ENCODE measurements at places on chromosomes 4 and X.
A peak's percentile ranks its signal among the peaks of the same experiment; 100 is the strongest.

DNA sequence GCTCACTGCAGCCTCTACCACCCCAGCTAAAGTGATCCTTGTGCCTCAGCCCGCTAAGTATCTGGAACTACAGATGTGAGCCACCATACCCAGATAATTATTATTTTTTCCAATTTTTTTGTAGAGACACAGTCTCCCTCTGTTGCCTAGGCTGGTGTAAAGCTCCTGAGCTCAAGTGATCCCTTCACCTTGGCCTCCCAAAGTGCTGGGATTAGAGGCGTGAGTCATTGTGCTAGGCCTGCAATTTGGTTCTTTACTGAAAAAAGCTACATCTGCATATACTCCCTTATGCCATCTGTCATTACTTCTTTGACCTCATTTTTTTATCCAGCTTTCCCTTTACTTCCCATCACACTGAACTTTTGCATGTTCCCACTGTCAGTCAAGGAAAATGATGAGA, 2012.4 kb upstream of the IGFBP7 start:
- DNase-seq = no peak

DNA sequence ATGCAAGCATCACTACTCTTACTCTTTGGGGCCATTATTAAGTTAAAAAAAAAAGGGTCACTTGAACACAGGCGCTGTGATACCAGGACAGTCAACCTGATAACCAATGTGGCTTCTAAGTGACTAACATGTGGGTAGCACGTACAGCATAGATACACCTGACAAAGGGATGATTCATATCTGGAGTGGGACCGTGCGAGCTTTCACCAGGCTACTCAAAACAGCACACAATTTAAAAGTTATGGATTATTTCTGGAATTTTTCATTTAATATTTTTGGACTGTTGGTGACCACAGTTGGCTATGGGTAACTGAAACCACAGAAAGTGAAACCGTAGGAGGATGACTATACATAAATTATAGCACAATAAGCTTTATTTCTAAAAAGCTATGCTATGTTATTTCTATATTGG, 113.8 kb upstream of the STIM2 start:
- DNase-seq = no peak

DNA sequence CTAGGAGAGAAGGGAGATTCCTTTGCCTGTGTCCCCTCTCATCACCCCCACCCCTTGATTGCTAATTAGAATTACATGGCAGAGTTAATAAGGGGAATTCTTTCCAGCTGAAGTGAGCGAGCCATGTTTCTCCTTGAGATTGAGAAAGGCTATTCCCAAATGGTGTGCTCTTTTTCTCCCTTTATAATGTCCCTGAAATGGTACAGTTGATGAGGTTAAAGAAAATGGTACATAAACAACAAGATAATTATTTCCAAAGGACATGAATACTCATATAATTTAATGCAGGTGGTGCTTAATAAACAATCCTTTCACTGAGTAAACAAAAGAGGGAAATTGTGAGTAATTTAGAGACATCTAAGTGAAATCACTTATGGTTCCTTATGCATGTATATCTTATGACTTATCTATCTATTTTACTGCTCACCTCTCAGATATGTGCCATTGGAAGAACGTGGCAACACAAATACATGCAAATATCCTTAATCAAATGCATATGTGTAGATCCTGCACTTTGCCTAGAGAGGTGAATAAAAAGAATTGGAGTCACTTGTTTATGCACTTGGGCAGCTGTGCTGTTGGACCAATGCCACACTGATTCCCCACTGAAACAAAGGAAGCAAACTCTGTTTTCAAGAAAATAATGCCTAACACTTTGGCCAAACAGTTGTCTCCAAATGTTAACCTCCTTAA, 106.6 kb upstream of the WDR44 start:
- DNase-seq = peak; percentile 66

DNA sequence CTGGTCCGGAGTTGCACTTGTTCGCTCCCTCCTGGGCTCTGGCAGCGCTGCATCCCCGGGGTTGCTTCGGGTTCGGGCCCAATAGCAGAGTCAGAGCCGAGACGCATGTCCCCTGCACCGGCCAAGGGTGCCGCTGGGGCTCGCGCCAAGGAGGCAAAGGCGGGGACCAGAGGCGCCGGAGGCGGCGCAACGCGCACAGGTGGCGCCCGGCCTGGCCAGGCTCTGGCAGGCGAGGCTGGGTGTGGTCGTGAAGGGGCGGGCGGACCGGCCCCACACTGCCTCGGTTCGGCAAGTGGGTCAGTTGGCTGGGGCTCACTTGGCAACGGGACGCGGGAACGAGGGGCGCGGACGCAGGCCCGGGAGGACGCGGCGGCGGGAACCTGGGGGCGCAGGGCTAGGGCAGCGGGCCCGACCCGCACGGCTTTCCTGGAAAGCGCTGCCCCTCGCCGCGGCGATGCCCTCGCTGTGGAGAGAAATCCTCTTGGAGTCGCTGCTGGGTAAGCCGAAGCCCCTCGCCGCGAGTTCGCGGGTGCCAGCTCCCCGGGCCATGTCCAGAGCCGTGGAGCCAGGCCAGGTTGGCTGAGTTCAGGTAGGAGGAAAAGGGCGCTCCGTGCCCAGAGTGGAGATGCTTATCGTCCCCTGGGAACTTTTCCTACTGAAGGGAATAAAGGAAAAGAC, at the start of gene CWH43:
Gene CWH43 (plus strand): TSS at position 300 of the 678 bp plus-strand sequence. CDS start 155 bp downstream, at position 455.
- DNase-seq = no peak

DNA sequence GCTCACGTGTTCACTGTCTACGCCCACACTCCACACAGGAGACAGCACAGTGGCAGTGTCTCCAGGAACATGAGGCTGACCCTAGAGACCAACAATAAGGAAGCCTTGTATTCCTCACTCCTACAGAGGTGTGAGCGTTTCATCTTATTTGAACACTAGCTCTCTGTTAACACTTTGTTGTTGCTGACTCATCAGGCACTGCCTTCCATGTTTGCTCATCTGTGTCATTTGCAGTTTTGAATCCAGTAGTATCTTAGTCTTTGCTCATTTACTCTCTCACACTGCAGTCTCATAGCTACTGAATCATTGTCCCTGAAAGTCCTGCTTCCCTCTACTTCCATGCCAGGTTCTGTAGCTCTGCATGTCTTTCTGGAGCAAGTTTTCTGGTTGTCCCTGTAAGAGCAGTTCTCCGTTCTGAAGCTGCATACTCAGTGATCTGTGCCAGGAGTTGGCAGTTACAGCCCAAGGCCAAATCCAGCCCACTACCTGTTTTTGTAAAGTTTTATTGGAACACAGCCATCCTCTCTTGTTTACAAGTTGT, 80.3 kb upstream of the DCLK2 start:
- no peak for DNase-seq

- no peak for DNase-seq
These were observed 182.7 kb downstream of the ANK2 start for GRCh38 chr4:113232194-113232593.

DNA sequence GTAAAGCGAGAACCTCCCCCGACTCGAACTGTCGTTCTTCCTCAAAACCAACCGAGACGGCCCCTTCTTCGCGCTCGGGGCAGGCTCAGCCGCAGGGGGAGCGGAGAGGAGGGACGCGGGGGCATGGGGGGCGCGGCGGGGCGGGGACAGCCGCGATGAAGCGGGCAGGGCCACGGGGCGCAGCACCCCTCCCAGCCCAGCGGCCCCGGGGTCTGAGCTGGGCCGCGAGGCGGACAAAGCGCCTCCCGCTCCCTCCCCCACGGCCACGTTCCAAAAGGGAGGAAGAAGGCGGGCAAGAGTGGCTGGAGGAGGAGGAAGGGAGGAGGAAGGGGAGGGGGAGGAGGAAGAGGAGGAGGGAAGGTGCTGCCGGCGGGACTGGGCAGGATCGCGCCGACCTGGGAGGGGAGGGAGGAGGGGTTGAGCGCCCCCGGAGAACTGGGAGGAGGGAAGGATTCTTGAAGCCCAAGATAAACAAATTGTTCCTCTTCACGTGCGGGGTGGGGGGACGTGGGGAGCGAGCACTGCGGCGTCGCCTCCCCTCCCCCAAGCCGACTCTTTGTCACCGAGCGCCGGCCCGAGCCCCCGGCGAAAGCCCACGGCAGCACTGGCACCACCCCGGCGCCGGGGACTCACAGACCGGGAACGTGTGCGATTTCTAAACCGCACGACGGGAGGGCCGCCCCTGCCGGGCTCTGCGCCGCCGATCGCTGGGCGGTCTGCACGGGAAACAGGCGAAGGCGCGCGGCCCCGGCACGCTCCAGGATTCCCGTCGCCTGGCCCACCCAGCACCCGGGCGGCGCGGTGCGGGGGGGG, 2.9 kb downstream of the MAML3 start:
- peak; percentile 93 for DNase-seq

DNA sequence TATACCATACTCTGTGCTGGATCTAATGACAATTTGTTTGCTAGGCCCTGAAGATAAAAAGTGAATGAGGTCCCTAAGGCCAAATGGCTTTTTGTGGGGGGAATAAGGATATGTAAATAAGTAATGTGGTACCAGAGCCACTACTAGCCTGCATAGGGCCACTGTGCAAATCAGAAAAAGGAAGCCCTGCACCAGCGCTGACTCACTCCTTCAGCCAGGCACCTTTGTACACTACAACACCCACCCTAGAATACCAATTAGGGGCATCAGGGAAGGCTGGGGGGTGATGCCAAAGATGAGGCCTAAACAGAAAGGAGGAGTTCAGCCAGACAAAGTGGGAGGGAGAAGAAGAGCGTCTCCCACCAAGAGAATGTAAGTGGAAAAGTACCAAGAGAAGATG, 122.2 kb downstream of the CAMK2D start:
- no peak for DNase-seq

- DNase-seq = peak; percentile 78
These were observed 855 bp downstream of the GPRASP2 start for GRCh38 chrX:102712981-102713625.

- no peak for DNase-seq
These were observed 63.7 kb downstream of the FAT1 start for GRCh38 chr4:186659935-186660334.

- no peak for DNase-seq
These were observed 5.0 kb downstream of the SYN1 start for GRCh38 chrX:47614618-47615017.

GRCh38 chr4:185742766-185743165, 69.2 kb downstream of the SORBS2 start:
- DNase-seq = no peak

DNA sequence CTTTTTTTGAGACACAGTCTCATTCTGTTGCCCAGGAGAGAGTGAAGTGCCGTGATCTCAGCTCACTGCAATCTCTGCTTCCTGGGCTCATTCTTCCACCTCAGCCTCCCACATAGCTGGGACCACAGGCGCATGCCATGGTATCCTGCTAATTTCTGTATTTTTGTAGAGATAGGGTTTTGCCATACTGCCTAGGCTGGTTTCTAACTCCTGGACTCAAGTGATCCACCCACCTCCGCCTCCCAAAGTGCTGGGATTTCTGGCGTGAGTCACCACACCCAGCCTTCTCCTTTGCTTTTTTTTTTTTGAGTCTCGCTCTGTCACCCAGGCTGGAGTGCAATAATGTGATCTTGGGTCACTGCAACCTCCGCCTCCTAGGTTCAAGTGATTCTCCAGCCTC, 94.1 kb downstream of the PDS5A start:
- DNase-seq = no peak

- no peak for DNase-seq
These were observed 166.1 kb upstream of the RPL34 start for GRCh38 chr4:108454227-108454626.

- no peak for DNase-seq
These were observed 1509.6 kb downstream of the ADGRL3 start for GRCh38 chr4:62709618-62710252.

DNA sequence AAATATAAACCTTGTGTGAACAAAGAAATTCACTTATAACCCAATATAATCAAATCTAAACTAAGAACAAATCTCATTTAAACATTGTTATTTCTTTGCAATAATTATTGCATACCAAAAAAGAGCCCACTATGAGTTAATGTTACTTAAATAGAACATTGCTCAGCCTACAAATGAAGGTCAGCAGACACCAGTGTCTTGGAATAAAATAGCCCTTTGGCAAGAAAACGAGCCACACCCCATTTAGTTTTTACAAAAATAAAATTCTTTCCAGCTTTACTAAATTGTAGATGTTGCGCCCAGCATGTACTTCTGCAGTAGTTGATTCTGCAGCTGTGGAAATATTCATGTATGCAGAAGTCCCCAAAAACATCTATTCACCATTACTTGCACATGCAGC, 12.2 kb downstream of the PLS3 start:
- no peak for DNase-seq

DNA sequence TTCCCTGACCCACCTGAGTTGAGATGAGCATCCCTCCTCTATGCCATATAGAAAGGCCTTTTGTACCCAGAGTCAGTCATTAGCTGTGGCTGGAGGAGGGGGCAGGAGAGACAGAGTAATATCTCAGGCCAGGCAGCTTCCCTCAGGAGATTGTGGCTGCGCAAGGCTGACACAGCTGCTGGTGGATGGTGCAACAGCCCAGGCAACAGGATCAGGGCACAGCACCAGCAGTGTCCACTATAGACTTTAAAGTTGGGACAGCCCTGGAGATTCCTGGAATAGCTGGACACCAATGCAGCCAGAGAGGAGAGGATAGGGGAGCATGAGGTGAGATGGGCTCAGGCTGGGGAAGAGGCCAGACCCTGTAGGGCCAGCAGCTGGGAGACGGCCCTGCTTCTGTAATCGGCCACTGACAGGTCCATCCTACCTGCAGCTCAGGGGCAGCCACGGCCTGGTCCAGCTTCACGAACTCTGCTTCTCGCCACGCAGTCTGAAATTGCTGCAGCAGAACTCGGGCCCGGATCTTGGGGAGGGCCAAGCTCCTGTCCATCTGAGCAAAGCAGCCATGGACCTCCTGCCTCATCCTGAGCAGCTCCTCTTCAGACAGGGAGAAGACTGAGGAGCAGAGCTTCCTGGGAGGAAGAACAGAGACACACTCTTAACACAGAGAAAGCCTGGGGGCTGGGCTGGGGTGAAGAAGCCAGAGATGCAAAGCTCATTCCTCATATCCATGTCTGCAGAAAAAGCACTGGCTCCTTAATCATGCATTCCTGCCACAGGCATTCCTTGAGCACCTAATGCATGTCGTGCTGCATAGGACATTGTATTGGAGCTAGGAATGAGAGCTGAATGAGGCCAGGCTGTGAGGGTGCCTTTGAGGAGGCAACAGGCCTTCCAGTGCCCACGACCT, 90.1 kb downstream of the EVC2 start:
- DNase-seq = no peak

- peak; percentile 34 for DNase-seq
These were observed 538 bp downstream of the SCML2 start for GRCh38 chrX:18353931-18354368.

DNA sequence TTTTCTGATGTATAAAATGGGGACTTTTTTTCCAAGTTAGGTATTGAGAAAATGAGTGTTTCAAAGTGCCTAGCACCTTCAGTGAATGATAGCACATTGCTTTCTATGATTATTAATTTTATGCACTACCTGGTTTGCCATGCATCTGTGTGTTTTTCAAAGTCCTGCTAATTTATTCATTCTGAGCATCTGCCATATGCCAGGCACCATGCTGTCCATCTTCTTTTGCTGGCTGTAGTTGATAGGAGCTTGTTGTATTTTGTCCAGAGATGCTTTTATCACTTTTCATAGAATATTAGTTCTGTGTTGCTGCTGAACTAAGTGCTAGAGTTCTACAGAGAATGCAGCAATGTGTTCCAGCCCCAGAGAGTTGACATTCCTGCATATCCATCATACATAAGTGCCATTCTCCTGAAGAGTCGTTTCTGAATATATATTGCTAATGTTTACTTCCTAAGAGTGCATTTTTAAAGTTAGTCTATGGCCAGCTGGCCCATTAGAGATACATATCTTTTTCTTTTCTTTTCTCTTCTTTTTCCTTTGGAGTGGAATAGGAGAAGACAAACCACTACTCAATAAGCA, 49.0 kb upstream of the CLNK start:
- DNase-seq = no peak

GRCh38 chr4:174627473-174627872, 105.2 kb upstream of the HPGD start:
- no peak for DNase-seq

GRCh38 chrX:103101299-103102042, 8.5 kb upstream of the NXF3 start:
- no peak for DNase-seq
